ENCODE measurements at places on chromosomes 5 and 9. TPM values are rescaled to one million over a fixed set of nuclear protein-coding genes. Genes with fewer than 3 reads are reported as not detected.

- DNase-seq, result no peak
Measured at GRCh38 chr9:86990290-86990689, 43.0 kb upstream of the GAS1 start.

- DNase-seq, result no peak
Measured at GRCh38 chr5:94577466-94578245, 40.7 kb downstream of the KIAA0825 start.

GRCh38 chr5:159010661-159011442 is 88.9 kb downstream of the EBF1 start:
- DNase-seq, result no peak

- DNase-seq, result no peak
Measured at GRCh38 chr5:80090884-80091166, 55.7 kb downstream of the THBS4 start.

DNA sequence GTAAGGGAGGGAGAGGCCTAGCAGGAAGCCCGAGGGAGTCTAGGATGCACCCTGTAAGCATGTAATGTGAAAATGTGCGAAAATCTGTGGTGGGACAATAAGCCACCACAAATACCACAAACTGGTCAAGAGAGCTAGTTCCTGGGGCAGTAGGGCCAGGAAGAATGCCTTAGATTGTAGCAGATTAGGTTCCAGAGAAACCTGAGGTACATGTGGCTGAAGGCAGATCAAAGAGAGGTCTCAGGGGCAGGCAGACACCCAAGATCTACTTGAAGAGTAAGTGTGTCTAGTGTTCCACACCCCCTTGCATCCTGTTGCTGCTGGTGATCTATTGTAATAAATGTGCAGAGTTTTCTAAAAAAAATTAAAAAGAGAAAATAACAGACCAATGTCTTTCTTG is 1677.3 kb upstream of the CDH6 start:
- no peak for DNase-seq

The HAPLN1 gene
- 0.32 TPM for total RNA-seq

The CCL19 gene
- total RNA-seq, result 0.70 TPM

The TAF11L9 gene
- total RNA-seq, result not detected

The ROR2 gene
- 0.43 TPM for total RNA-seq

The GFRA3 gene
- 0.94 TPM for total RNA-seq

The IFNA13 gene
- not detected for total RNA-seq

The FRMD3 gene
- total RNA-seq, result 93.2 TPM

The SH3PXD2B gene
- total RNA-seq, result 5.3 TPM

The SIT1 gene
- total RNA-seq, result not detected

All from Right ventricle myocardium superior (tissue), 1 donor.